NCI-H524 treated with DMSO at 0.1 percent for 48 hours (cell line): ENCODE measurements at places on chromosomes 7 and 10.

DNA sequence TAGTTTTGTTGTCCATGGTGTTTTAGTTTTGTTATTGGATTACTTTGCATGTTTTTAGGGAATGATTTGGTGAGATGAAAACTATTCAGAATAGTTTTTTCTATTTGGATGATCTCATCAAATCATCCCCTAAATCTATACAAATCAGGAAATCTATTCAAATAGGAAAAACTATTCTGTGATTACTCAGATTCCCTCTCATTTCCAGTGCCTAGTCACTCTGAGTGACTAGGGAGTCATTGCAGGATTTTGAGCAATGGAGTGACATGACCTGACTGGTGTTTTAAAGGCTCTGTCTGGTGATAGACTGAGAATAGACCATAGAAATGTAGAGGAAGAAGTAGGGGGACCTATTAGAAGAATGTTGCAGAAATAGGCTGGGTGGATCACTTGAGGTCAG lies 72.4 kb downstream of the TPST1 start:
- no peak for DNase-seq

DNA sequence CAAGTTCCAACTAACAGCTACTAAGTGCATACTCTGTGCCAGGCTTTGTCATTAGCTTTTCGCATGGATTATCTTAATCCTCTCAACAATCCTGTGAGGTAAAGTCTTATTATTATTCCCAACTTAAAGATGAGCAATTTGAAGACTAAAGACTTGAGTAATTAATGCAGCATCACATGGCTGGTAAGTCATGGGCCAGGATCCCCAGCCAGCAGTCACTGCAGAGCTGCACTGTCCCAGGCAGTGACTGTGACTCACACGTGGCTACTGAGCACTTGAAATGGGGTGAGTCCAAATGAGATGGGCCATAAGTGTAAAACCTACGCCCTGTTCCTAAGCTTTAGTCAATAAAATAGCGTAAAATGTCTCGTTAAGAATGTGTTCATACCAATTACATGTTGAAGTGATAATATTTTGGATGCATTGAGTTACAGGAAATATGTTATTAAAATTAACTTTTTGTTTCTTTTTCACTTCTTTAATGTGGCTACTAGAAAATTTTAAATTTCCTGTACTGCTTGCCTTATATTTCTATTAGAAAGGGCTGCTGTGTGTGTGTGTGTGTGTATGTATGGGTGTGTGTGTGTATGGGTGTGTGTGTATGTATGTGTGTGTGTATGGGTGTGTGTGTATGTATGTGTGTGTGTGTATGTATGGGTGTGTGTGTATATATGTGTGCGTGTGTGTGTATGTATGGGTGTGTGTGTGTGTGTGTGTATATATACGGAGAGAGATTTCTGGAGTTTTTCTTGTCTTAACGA lies 756.3 kb downstream of the AUTS2 start:
- DNase-seq: peak; percentile 77

- DNase-seq: no peak
Observed at GRCh38 chr7:36507475-36508440, 118.1 kb downstream of the ANLN start.

DNA sequence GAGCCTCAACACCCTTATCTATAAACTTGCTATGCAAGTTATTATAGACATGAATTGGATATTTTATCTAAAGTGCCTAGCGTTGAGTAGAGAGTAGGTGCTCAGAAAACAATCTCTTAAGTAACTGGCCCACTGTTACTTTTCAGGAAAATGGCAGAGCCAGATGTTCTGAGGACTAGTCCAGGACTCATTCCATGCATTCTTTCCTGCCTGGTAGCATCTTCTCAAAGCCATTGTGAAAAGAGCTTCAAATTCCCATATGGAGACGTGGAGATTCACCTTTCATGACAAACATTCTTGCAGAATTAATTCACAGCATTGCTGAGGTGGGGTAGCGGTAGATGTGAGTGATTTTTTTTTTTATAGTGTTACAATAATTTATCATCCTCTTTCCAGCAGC lies 35.9 kb upstream of the ITPRID1 start:
- DNase-seq: no peak

GRCh38 chr7:137828456-137828855 lies 18.3 kb downstream of the DGKI start:
- no peak for DNase-seq

DNA sequence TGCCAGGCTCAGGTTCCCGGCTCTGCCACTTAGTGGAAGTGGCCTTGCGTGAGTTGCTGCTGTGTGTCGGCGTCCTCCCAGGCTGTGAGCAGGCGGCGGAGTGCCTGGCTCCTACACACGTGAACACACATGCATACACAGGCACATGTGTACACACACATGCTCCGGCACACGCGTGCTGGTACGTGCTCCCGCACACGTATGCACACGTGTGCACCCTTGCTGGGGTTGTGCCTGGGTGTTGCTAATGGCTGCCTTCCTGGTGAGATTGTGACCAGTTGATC lies 107.6 kb downstream of the INPP5A start:
- no peak for DNase-seq
